ENCODE measurements at places on chromosomes 6 and 20. TPM values are rescaled to one million over a fixed set of nuclear protein-coding genes. Genes with fewer than 3 reads are reported as not detected.
A peak's percentile ranks its signal among the peaks of the same experiment; 100 is the strongest.

KCNK16 gene
- not detected for polyA plus RNA-seq

- no peaks in the 10 kb centered on the region for H3K27me3 ChIP-seq
- H3K27ac ChIP-seq = no peak overlapping the region
- peaks cover 35% of the 10 kb centered on the region for H3K36me3 ChIP-seq
- H3K4me1 ChIP-seq = no peaks in the 10 kb centered on the region
Observed at GRCh38 chr6:88890860-88891845, 72.3 kb downstream of the RNGTT start.

- no peak for DNase-seq
- H3K36me3 ChIP-seq = no peaks in the 10 kb centered on the region
- H3K4me3 ChIP-seq = no peak overlapping the region
- no peak overlapping the region for H3K27ac ChIP-seq
- no peaks in the 10 kb centered on the region for H3K27me3 ChIP-seq
Observed at GRCh38 chr6:131210469-131210868, 75.2 kb downstream of the AKAP7 start.

DNA sequence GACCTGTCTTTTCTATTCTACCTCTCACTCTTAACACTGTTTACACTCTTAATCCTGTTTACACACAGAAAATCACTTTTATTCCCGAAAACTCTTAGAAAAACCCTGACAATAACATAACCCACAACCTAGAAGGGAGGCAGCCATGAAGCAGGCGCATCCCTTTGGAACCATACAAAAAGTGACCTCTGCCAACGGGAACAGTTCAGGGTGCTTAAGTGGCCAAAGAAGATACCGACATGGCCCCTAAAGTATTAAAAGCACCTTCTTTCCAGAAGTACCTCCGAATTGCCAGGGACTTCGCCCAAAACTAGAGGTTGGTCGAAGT, 490 bp downstream of the MMUT start:
- peaks cover 12% of the 10 kb centered on the region for H3K4me1 ChIP-seq
- peak overlapping the region; percentile 75 for H3K4me3 ChIP-seq
- no peaks in the 10 kb centered on the region for H3K27me3 ChIP-seq
- peak; percentile 35 for DNase-seq
- peaks cover 16% of the 10 kb centered on the region for H3K36me3 ChIP-seq

GRCh38 chr20:50528804-50529351, 18.7 kb downstream of the PTPN1 start:
- H3K27me3 ChIP-seq = no peaks in the 10 kb centered on the region
- H3K4me3 ChIP-seq = no peak overlapping the region

KPNA5 gene
- 1.5 TPM for polyA plus RNA-seq

DNA sequence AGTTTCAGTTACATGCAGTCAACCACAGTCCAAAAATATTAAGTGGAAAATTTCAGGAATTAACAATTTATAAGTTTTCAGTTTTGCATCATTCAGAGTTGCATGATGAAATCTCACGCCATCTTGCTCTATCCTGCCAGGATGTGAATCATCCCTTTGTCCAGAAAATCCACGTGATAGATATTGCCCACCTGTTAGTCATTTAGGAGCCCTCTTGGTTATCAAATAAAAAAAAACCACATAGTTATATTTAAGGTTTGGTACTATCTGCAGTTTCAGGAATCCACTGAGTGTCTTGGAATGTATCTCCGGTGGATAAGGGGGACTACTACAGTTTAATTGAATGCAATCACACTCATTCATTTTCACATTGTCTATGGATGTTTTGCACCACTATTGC, 1249.0 kb upstream of the CITED2 start:
- H3K27me3 ChIP-seq = no peaks in the 10 kb centered on the region
- H3K27ac ChIP-seq = no peak overlapping the region
- no peaks in the 10 kb centered on the region for H3K36me3 ChIP-seq
- H3K4me3 ChIP-seq = no peak overlapping the region

- H3K27ac ChIP-seq = peak overlapping the region; percentile 65
- no peak overlapping the region for H3K4me3 ChIP-seq
- no peaks in the 10 kb centered on the region for H3K27me3 ChIP-seq
- H3K4me1 ChIP-seq = peaks cover 57% of the 10 kb centered on the region
Observed at GRCh38 chr20:37293301-37293943, 4.0 kb downstream of the MANBAL start.
